Right lung (tissue), 10 donors: ENCODE measurements at places on chromosomes 2 and 18.

DNA sequence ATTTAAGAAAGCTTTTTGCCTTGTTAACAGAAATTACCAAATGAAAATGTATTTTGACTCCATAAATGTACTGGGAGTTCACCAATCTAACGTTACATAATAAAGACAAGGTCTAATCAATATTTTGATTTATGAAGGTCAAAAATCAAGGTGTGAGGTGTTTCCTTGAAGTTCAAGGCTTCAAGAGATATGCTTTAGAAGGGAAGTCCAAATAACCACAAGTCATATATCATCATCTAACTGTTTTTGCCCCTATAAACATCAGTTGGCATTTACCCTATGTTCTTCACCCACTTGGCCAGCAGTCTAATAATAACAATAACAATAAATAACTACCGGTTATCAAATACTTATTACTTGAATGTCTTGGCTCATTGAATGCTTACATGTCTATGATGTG is 196.1 kb upstream of the ID2 start:
- no peak for DNase-seq

DNA sequence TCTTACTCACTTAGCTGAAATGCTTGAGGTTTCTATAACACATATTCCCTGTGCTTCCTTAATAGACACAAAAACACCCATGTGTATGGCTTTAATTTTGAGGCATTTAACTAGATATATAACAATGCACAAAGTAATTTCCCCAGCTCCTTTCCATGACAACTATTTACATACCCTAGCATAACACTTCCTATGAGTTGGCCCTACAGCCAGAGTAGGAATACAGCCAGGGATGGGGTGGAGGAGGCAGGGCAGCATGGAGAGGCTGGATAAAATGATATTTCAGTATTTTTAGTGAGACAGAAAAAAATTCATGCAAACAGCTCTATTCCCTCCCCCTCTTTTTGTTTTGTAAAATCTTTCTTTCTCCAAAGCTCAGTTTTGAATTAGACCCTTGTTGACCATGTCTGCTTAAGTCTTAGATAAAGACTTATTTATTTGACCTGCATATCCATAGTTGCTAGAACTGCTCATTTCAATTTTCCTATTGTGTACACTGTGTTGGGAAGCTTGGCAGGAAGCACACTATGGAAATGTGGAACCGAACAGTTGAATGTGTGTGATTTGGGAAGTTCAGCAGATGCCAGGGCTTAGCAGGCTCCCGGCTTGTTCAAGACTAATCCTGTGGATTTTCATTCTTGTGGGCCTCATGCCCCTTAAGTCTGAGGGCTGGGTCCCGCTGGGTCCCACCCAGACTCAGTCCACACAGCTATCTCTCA is 11.2 kb upstream of the B3GNT2 start:
- DNase-seq: no peak

DNA sequence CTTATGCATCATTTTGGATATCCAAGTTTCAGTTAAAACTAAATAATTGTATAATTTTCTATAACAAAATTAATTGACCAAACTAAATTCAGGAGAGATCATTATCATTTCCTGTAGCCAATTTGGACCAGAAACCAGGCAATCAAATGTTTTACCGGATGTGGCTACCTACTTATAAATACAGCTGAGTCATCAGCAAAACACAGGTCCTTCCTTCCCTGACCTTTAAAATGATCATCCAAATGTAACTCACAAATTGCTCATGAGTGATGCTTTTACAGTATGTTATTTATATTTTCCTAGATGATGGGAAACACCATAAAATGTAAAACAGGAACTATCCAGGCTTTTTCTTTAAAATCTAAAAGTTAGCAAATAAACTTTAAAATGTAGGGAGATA is 133.7 kb downstream of the CBLN2 start:
- DNase-seq: no peak

GRCh38 chr2:61922714-61923113 is 17.2 kb downstream of the COMMD1 start:
- no peak for DNase-seq
